Melanocyte of skin (primary cell): ENCODE measurements at places on chromosomes 16 and 17. TPM values are rescaled to one million over a fixed set of nuclear protein-coding genes. Genes with fewer than 3 reads are reported as not detected.

NPIPB8 gene
- total RNA-seq, result under 0.01 TPM in 1 of 2 replicates, not detected in the other

ACE gene
- total RNA-seq, result 0.46 and 1.00 TPM in 2 replicates

RUNDC3A gene
- 0.34 and 2.2 TPM in 2 replicates for total RNA-seq

KRTAP9-2 gene
- total RNA-seq, result not detected in 2 replicates

PIRT gene
- total RNA-seq, result not detected in 2 replicates

MCRIP1 gene
- total RNA-seq, result 84.8 and 84.9 TPM in 2 replicates

ATXN1L gene
- 16.0 and 18.2 TPM in 2 replicates for total RNA-seq

SLC47A1 gene
- total RNA-seq, result 11.3 and 17.9 TPM in 2 replicates

VAT1L gene
- under 0.01 and 0.15 TPM in 2 replicates for total RNA-seq

HOXB6 gene
- not detected in 2 replicates for total RNA-seq

TPSB2 gene
- not detected in 2 replicates for total RNA-seq

FN3K gene
- 7.2 and 10.2 TPM in 2 replicates for total RNA-seq

LRRC46 gene
- not detected in 2 replicates for total RNA-seq

TLK2 gene
- 45.0 and 51.5 TPM in 2 replicates for total RNA-seq
